ENCODE measurements at places on chromosomes 4 and X. TPM values are rescaled to one million over a fixed set of nuclear protein-coding genes. Genes with fewer than 3 reads are reported as not detected.

Gene PLAC1
- total RNA-seq, result not detected

- H3K27ac ChIP-seq, result no peak overlapping the region
- DNase-seq, result no peak
- no peak overlapping the region for H3K4me3 ChIP-seq
- H3K27me3 ChIP-seq, result no peaks in the 10 kb centered on the region
These were observed 55.3 kb downstream of the SH2D1A start for GRCh38 chrX:124401696-124402095.

DNA sequence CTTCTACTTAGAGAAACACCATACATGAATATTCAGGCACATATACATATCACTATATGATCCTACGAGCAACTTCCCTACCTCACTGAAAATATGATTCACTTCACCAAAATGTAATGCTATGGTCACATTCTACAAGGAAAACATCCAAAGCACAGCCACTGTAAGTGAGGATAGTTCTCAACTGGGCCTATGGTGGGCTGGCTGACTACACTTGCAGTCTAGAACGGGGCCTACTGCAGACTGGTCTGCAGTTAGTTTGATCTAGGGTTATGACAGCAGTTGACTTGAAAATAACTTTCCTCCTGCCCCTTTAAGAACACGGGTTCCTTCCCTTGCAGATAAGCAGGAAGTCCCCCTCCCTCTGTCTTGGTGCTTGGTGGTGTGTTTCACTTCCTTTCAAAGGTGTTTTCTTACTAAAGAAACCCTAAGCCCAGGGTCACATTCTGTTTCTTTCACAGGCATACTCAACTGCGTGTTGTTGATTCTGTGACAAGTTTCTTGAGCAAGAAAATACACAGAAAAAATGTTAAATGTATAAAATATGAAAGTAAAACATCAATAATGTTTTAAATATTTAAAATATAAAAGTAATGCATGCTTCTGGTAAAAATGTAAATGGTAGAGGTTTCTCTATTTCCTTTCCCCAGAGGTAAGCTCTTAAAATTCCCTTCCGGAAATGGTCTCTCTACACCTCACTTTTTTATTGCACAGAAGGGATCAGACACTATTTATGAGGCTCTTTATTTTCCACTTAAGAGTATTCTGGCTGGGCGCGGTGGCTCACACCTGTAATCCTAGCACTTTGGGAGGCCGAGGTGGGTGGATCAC is 18.0 kb upstream of the TMSB4X start:
- H3K27ac ChIP-seq, result peak overlapping the region; percentile 79
- no peak for DNase-seq
- peaks cover 10% of the 10 kb centered on the region for H3K4me1 ChIP-seq
- no peaks in the 10 kb centered on the region for H3K27me3 ChIP-seq
- no peak overlapping the region for H3K4me3 ChIP-seq

Gene SORCS2
- 1.2 TPM for total RNA-seq

Gene PPAT
- 3.4 TPM for total RNA-seq

DNA sequence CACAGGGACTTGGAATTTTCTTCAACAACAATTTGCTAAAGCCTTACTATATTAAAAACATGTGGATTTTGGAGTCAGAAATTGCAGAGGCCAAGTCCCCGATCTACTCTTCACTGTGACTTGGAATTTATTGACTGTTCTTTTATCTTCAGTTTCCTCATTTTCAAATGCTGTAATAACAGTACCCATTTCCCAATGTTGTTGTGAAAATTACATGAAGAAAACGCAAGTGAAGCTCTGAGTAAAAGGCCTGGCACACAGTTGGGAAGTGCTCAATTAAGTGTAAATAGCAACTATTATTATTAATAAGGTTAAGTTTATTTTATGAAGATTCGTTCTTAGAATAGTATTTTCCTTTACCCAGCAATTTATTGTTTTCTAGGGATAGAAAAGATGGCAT is 15.7 kb downstream of the STBD1 start:
- H3K4me3 ChIP-seq, result no peak overlapping the region
- DNase-seq, result no peak
- no peaks in the 10 kb centered on the region for H3K4me1 ChIP-seq
- H3K36me3 ChIP-seq, result no peaks in the 10 kb centered on the region
- no peaks in the 10 kb centered on the region for H3K27me3 ChIP-seq

GRCh38 chr4:167717495-167717894 is 374.8 kb upstream of the ANXA10 start:
- no peak overlapping the region for H3K27ac ChIP-seq
- H3K4me1 ChIP-seq, result no peaks in the 10 kb centered on the region
- no peaks in the 10 kb centered on the region for H3K27me3 ChIP-seq
- H3K36me3 ChIP-seq, result no peaks in the 10 kb centered on the region

Gene TMSB15C
- 0.27 TPM for total RNA-seq

DNA sequence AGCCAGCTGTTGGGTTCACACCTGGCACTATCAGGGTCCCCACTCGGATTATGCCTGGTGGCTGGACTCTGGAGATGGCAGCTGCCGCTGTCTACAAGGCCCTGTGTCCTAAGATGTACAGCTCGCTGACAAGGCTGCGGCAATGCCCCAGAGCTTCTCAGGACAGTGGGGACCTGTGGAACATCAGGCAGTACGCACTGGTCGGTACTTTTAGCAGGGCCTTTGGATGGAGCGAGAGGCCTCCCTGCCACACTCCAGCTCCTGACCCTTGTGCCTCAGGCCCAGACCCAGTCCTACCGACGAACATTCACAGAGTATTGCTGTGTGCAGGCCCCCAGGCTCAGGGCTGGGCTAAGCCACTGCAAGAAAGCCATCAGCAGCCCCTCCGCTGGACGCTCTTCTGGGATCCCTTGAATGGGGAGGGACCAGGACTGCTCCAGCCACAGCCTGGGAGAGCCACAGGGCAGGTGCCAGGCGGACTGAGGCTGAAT is 45.7 kb upstream of the HMX1 start:
- no peaks in the 10 kb centered on the region for H3K36me3 ChIP-seq
- no peaks in the 10 kb centered on the region for H3K4me1 ChIP-seq
- H3K4me3 ChIP-seq, result no peak overlapping the region
- H3K27me3 ChIP-seq, result peaks cover 89% of the 10 kb centered on the region
- DNase-seq, result no peak

DNA sequence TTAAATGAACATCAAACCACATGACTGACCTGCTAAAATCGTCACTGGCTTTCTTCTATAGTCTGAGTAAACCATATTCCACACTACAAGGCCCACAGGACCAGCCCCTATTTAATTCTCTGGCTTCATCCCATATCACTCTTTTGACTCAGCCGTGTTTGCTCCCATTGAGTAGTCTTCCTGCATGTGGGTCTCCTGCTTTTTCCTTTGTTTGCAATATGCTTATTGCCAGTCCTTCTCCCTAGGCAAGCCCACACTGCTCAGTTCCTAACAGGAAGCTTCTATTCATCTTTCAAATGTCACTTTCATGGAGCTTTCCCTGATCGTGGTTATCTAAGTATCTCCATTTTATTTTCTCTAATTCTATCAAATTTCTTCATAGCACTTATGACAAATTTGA is 329.6 kb downstream of the RAPGEF2 start:
- no peak overlapping the region for H3K4me3 ChIP-seq
- no peaks in the 10 kb centered on the region for H3K36me3 ChIP-seq
- H3K27ac ChIP-seq, result no peak overlapping the region
